Stimulated activated CD4-positive, alpha-beta T cell treated with anti-CD3 and anti-CD28 coated beads, TNF-alpha, amount 100 ng/mL, for 24 hours (primary cell): ENCODE measurements at places on chromosomes 12 and 14.

DNA sequence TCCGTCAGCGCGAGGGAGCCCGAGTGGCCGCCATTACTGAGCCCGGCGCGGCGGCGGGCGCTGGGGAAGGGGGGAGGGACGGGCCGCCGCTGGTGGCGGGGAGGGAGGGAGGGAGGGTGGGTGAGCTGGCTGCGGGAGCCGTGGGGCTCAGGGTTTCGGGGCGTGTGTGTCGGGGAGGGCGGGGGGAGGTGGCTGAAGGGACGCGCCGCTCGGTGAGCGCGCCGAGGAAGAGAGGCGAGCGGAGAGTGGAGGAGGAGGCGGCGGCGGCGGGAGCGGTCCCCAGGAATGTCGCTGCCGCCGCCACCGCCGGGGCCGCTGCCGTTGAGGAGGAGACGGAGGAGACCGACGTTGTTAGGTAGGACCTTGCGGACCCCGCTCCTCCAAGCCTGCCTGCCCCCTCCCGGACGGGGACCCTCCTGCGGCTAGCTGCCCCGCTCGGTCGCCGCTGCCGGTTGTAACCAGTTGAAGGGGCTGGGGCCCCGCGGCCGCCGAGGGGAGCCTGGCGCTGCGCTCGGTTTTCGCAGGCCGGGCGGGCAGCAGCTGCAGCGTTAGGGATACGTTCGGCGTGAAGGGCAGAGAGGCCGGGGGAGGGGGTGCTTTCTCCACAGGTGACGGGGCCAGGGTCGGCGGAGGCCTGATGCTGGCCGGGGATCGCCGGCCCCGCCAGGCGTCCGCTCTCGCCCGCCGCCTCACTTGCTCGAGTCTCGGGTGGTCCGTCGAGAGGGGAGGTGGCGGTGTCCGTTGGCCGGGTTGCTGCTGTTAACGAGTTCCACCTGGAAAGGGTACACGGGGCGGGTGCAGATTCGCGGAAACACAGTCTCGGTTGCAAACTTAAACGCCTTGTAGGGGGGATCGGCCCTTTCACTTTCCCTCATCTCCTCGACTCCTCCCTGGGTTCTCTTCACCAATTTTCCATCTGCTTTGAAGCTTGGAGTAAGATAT lies at the start of gene ARHGAP5:
ARHGAP5 (plus strand) TSS at position 224 of the 942 bp plus-strand sequence. CDS start 13,366 bp downstream, outside the sequence.
- DNase-seq: peak; percentile 16

GRCh38 chr12:66959276-66959675 lies 280.4 kb upstream of the GRIP1 start:
- no peak for DNase-seq

- no peak for DNase-seq
Observed at GRCh38 chr14:54475187-54475899, 13.4 kb downstream of the GMFB start.

GRCh38 chr12:58034311-58034710 lies 92.9 kb downstream of the ATP23 start:
- DNase-seq: no peak

DNA sequence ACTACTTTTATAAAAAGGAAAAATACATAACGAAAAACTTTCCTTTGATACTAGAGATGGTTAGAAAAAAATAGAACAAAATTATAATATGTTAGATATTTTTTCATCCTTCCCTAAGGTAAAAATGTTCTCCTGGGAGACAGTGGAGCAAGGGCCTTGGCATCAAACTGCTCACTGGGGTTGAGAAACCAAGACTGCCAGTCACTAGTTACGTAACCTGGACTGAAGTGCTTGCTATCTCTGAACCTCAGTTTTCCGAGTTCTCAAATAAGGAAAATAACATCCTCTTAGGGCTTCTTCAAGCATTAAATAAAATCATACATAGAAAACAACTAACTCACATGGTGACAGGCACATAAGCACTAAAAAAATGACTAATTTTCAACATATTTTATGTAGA lies 48.2 kb upstream of the FRMD6 start:
- DNase-seq: no peak

- peak; percentile 2 for DNase-seq
Observed at GRCh38 chr14:51419685-51420084, 179.6 kb downstream of the TMX1 start.

DNA sequence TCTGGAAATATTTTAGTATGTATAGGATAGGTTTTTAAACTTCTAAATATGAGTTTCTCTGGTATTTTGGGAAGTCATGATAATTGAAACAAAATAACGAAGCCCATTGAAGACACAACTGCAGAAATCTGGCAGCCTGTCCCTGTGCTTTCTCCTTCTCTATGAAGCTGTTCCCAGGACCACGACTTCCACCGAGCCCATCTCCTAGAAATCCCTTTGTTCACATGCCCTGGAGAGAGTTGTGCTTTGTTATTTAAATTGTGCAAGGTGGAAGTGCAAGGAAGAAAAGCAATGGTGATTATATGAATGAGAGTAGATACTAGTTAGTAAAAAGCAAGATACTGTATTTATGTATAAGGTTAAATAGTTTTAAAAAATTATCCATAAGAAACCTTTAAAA lies 32.2 kb downstream of the STK38L start:
- DNase-seq: no peak

GRCh38 chr12:49039421-49040363 lies 20.9 kb downstream of the KMT2D start:
- no peak for DNase-seq

- DNase-seq: no peak
Observed at GRCh38 chr14:69614592-69614991, 3.2 kb downstream of the SUSD6 start.

DNA sequence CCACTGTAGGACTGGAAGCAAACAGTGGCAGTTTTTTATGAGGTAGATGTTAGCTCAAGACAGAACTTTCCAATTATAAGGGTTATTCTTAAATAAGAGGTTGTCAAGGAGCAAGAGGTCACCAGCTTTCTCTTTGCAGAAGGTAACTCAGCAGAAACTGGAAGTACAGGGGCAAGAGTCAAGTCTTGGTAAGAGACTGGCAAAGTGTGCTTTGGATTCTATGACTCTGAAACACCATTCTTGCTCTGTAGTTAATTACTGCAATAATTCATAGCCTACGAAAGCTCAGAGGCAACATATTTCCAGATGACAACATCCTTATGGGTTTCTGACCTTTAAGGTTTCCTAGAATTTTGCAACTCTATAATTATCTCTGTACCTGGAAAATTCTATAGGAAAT lies 51.3 kb downstream of the RMST start:
- DNase-seq: no peak

- no peak for DNase-seq
Observed at GRCh38 chr12:25681580-25681979, 128.5 kb upstream of the LMNTD1 start.

DNA sequence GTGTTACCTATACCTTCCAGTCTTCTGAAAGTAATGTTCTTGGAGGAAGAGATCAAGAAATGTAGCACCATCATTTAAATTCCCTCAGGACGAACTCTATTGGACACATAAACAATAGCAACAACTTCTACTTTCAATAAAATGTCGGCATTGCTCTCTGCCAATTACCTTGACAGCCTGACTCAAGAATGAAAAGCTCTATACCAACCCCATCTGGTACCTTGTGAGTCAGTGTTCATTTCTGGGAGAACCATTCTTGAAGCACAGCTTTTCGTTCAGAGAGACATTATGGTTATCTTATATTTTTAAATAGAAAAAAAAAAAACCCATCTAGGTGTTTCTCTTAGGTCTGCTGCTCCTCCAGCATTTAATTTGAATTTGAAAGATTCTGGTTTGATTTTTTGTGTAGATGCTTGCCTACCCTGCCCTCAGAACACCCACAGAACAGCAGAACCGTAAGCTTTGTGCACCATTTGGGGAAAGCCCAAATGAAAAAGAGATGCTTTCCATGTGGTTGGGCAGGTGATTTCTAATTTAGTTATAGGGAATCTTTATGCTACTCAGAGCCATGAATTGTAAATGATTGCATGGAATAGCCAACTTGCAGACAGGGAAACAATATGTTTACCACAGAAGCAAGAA lies 156.0 kb downstream of the SAMD4A start:
- no peak for DNase-seq

DNA sequence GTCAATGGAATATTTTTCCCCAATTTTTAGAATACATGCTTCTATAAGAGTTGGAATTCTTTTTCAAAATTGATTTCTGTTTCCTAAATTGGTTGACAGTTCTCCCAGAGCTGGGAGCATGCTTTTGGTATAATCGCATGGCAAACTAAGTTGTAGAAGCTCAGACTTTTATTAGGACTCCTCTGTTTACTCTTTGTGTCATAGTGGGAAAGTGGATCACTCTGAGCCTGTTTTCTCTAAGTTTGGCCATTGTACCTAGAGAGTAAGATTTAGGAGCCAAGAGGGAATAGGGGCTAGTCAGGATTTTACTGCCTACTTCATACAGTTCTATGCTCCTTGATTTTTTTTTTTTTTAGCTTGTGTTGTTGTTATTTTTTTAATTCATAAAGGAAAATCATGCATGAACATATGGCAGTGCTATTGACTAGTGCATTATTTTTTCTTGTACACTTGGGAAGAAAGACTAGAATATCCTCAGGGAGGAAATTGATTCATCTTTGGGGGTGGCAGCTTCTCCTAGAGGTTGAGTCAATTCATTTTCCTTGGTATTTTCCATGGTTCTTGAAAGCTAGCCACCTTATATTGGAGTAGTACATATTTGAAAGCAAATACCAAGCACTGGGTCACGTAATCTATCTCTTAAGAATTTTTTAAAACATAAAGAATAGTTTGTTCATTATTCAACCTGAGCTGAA lies 77.7 kb upstream of the TRAF3 start:
- DNase-seq: no peak

GRCh38 chr12:90299121-90299520 lies 590.5 kb upstream of the ATP2B1 start:
- no peak for DNase-seq

GRCh38 chr12:106046301-106046846 lies 92.4 kb downstream of the NUAK1 start:
- DNase-seq: no peak

- DNase-seq: no peak
Observed at GRCh38 chr12:76786986-76787385, 23.1 kb downstream of the ZDHHC17 start.

DNA sequence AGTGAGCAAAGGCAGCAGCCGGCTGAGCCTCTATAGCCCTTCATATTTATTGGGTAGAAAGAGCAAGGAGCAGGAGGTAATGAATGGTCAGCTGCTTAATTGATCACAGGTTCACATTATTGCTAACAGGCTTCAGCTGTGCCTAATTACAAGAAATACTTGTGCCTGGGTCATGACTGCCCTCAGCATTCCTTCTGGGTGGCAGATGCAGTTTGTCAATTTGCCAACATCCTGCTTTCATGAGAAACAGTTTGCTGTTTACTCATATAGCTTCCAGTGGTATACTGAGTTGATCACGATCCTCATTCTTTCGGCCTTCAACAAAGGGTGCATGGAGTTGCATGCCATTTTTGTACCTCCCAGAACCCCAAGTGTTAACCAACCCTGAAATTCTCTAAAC lies 81.0 kb upstream of the PLEKHG7 start:
- no peak for DNase-seq

DNA sequence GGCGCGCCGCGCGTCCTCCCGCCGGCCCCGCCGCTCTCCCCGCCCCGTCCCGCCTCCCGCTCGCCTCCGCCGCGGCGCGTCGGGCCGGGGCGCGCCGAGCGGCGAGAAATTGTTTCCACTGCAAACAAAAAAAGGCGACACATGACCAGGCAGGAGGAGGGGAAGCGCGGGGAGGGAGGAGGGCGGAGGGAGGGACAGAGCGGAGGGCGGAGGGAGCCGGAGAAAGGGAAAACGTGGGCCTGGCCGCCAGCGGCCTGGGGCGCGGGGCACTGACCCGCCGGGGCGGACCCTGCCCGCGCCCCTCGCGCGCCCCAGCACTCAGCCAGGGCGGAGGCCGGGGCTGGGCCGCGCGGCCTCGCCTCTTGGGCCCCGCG lies at the start of gene FOXN3:
FOXN3 (minus strand) TSS at position 143 of the 374 bp plus-strand sequence. CDS start 4,757 bp downstream, outside the sequence.
- peak; percentile 79 for DNase-seq

DNA sequence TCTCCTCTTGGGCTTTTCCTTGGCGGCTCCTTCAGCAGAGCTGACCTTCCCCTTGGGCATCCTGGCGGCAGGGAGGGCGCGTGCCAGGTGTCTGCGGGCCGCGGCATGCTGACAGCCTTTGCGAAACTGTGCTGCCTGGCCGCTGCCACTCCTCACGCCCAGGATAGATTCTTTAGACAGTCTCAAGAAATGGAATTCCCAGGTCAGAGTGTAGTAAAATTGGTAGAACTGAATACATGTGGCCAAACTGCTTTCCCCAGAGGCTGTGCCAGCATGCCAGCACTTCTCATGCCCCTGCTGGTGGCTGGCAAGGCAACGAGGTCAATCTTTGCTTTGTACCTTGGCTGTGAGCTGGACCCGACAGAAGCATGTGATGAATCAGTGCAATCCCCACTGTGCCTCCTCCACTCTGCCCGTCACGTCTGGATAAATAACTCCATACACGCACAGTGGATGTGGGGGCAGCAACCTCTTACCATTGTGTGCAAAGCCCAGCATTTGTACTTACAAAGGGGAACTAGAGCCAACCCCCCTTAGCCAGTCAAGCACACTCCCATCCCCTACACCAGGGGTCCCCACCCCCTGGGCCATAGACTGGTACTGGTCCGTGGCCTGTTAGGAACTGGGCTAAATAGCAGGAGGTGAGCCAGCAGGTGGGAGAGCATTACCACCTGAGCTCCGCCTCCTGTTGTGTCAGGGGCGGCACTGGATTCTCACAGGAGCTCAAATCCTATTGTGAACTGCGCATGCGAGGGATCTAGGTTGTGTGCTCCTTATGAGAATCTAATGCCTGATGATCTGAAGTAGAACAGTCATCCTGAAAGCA lies 90.9 kb downstream of the ACTN1 start:
- no peak for DNase-seq

- DNase-seq: no peak
Observed at GRCh38 chr12:105852496-105852895, 286.3 kb downstream of the NUAK1 start.

DNA sequence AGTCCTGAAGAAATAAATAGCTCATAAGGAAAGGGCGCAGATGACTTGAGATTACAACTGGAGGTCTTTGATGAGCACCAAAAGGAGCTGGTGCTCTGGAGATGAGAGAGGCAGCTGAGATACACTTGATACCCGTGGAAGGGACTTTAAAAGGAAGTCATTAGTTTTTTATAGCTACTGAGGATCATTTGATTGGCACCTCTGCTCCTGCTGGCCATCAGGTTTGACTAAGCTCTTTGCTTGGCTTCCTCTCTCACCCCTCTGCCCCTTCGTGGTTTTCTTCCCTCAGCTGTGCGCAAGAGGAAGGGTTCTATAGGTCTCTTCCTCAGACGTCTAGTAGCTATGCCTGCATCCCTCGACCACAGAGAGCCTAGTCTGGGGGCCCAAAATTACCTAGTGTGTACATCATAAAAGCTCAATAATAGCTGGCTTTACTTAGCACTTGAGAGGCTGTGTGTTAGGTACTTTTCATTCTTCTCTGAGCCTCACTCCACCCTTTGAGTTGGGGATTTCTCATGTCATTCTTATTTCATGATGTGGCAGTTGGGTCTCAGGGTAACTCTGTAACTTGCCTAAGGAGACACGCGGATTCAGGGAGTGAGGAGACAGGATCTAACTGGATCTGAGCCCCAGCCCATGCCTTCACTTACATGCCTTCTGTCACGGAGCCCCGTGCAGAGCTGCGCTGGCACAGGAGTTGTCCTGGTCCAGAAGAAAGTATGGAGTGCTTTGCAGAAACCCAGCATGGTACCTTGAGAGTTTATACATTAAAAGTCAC lies 68.4 kb upstream of the ASPG start:
- no peak for DNase-seq
